ENCODE measurements at places on chromosomes 4 and X. TPM values are rescaled to one million over a fixed set of nuclear protein-coding genes. Genes with fewer than 3 reads are reported as not detected.

Gene PPBP
- not detected for total RNA-seq

Gene GDPD2
- total RNA-seq, result 5.0 TPM

Gene CCKAR
- not detected for total RNA-seq

Gene CSAG3
- total RNA-seq, result not detected

Gene SERPINA7
- not detected for total RNA-seq

Gene NKX3-2
- total RNA-seq, result 0.35 TPM

Gene NPY2R
- 0.42 TPM for total RNA-seq

Gene HSFX4
- not detected for total RNA-seq

Gene PDHA2
- total RNA-seq, result not detected

Gene TCEAL9
- 34.7 TPM for total RNA-seq

- H3K27me3 ChIP-seq, result no peaks in the 10 kb centered on the region
- no peak overlapping the region for H3K4me3 ChIP-seq
- no peaks in the 10 kb centered on the region for H3K36me3 ChIP-seq
- no peaks in the 10 kb centered on the region for H3K4me1 ChIP-seq
These were observed 293.6 kb upstream of the FAT4 start for GRCh38 chr4:125021189-125021588.

GRCh38 chrX:460823-461640 is 74.3 kb upstream of the PPP2R3B start:
- no peaks in the 10 kb centered on the region for H3K4me1 ChIP-seq
- DNase-seq, result no peak
- no peaks in the 10 kb centered on the region for H3K36me3 ChIP-seq
- H3K4me3 ChIP-seq, result no peak overlapping the region
- H3K27me3 ChIP-seq, result no peaks in the 10 kb centered on the region
- H3K27ac ChIP-seq, result no peak overlapping the region

GRCh38 chr4:109665783-109666485 is 37.3 kb downstream of the CASP6 start:
- no peak overlapping the region for H3K27ac ChIP-seq
- no peaks in the 10 kb centered on the region for H3K27me3 ChIP-seq
- H3K4me3 ChIP-seq, result no peak overlapping the region
- H3K4me1 ChIP-seq, result no peaks in the 10 kb centered on the region
- DNase-seq, result no peak

DNA sequence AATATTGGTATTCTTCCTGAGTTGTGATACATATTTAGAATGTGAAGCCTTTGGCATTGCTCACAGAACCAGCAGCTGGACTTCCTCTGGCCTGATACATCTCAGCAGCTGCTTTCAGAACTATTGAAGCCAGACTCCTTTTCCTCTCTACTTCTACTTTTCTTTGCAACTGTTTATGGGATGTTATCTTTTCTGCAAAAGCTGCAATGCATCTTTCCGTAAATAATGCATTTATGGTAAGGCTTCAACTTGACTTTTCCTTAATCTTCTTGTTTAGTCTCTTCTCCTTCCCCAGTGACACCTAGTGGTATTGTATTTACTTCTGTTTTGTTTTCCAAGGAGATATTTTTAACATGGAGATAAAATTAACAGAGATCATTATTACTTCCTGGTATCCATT is 1548.7 kb downstream of the PCDH7 start:
- H3K4me1 ChIP-seq, result no peaks in the 10 kb centered on the region
- no peaks in the 10 kb centered on the region for H3K27me3 ChIP-seq
- no peak overlapping the region for H3K27ac ChIP-seq
- no peaks in the 10 kb centered on the region for H3K36me3 ChIP-seq

- no peaks in the 10 kb centered on the region for H3K27me3 ChIP-seq
- no peak overlapping the region for H3K27ac ChIP-seq
- DNase-seq, result no peak
- no peak overlapping the region for H3K4me3 ChIP-seq
- H3K4me1 ChIP-seq, result no peaks in the 10 kb centered on the region
These were observed 11.6 kb upstream of the SCD5 start for GRCh38 chr4:82810176-82810575.

GRCh38 chr4:98656443-98656842 is 2.0 kb downstream of the TSPAN5 start:
- H3K36me3 ChIP-seq, result no peaks in the 10 kb centered on the region
- no peaks in the 10 kb centered on the region for H3K4me1 ChIP-seq
- H3K4me3 ChIP-seq, result no peak overlapping the region
- H3K27ac ChIP-seq, result no peak overlapping the region

- H3K27ac ChIP-seq, result no peak overlapping the region
- H3K36me3 ChIP-seq, result no peaks in the 10 kb centered on the region
- no peak overlapping the region for H3K4me3 ChIP-seq
- H3K27me3 ChIP-seq, result no peaks in the 10 kb centered on the region
These were observed 26.4 kb downstream of the ADD1 start for GRCh38 chr4:2870082-2870481.

GRCh38 chr4:3437582-3437936 is 4.2 kb upstream of the HGFAC start:
- H3K36me3 ChIP-seq, result no peaks in the 10 kb centered on the region
- H3K4me3 ChIP-seq, result no peak overlapping the region
- H3K4me1 ChIP-seq, result peaks cover 3% of the 10 kb centered on the region
- no peak overlapping the region for H3K27ac ChIP-seq

GRCh38 chr4:105622269-105622668 is 69.8 kb downstream of the ARHGEF38 start:
- DNase-seq, result no peak
- no peaks in the 10 kb centered on the region for H3K27me3 ChIP-seq
- H3K4me3 ChIP-seq, result no peak overlapping the region
- H3K4me1 ChIP-seq, result no peaks in the 10 kb centered on the region

- no peaks in the 10 kb centered on the region for H3K27me3 ChIP-seq
- H3K4me3 ChIP-seq, result no peak overlapping the region
- no peaks in the 10 kb centered on the region for H3K36me3 ChIP-seq
- no peak overlapping the region for H3K27ac ChIP-seq
These were observed 49.6 kb downstream of the RRAGB start for GRCh38 chrX:55767100-55767499.

DNA sequence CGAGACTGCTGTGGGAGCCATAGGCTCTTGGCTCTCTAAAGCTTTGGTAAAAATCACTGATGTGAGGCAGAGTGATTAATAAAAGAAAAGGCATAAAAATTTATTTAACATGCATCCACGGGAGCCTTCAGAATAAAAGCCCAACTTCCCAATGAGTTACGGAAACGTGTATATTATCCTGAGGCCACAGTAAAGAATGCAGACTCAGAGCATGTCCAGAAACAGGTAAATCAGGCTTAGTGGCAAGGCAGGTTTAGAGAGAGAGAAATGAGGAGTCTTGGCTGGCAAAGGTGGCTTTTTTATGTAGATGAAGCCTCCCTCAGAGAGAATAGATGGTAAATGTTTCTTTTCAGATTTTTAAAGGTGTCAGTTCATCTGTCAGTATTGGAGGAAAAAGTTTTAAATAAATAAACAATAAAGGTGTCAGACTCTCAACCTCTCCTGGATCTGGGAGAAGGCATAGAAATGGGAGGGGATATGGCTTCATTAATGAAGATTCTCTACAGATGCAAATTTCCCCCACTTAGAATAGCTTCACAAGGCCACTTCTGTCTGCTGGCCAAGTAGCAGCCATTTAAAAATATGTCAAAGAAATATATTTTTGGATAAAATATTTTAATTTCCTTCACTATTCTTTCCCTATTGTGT is 24.0 kb downstream of the C4orf51 start:
- no peak overlapping the region for H3K27ac ChIP-seq
- H3K4me3 ChIP-seq, result no peak overlapping the region
- H3K36me3 ChIP-seq, result no peaks in the 10 kb centered on the region
- H3K4me1 ChIP-seq, result no peaks in the 10 kb centered on the region

DNA sequence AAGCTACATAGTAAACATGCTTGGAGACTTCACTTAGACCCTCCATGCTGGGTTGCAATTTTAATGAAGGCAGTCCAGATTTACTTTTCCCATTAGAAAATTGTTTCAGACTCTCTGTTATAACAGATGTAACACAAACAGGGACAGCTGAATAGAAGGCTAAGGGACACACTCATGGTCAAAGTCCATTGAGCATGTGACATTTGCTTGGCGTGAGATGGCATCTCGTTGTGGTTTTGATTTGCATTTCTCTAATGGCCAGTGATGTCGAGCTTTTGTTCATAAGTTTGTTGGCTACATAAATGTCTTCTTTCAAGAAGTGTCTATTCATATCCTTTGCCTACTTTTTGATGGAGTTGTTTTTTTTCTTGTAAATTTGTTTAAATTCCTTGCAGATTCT is 358.2 kb upstream of the CLNK start:
- H3K27me3 ChIP-seq, result no peaks in the 10 kb centered on the region
- DNase-seq, result no peak
- no peaks in the 10 kb centered on the region for H3K36me3 ChIP-seq
- H3K4me3 ChIP-seq, result no peak overlapping the region

DNA sequence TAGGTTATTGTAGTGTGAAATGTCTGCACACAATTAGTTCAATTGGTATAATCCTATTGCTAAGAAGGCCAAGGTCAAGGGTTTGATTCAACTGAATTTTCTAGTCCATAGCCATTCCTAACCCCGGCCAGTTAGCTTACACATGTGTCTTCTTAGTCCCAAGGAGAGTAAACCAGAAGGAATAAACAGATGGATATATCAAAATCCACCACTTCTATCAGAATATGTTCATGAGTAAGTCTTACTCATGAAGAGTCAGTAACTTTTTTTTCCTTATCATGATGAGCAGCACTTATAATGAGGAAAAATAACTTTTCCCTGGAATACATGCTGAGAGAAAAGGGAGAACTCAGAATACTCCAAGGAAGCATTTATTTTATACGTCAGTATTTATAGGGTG is 9.5 kb downstream of the HHIP start:
- H3K4me1 ChIP-seq, result no peaks in the 10 kb centered on the region
- no peak overlapping the region for H3K27ac ChIP-seq
- no peaks in the 10 kb centered on the region for H3K36me3 ChIP-seq
- H3K4me3 ChIP-seq, result no peak overlapping the region

- H3K4me3 ChIP-seq, result no peak overlapping the region
- peak; percentile 21 for DNase-seq
- no peaks in the 10 kb centered on the region for H3K36me3 ChIP-seq
These were observed 33.9 kb upstream of the ADGRG2 start for GRCh38 chrX:19156186-19156585.

DNA sequence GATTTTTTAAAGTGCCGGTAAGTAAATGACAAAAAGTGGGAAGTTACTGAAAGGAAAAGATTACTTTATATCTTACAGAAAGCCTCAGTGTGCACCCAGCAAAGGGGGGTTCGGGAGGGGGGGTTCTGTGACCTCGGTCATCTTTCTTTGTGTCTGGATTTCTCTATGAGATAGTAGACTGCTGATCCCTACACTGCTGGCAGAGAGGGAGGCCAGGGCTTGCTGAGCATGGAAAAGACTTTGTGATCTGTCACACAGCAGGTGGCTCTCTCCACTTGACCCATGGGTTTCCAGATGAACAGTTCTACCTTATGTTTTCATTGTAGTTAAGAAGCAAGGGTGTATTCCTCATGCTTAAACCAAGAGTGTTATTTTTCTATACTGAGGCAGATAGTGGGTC is 475.6 kb downstream of the PCDH10 start:
- H3K27ac ChIP-seq, result no peak overlapping the region
- H3K4me3 ChIP-seq, result no peak overlapping the region
- no peaks in the 10 kb centered on the region for H3K4me1 ChIP-seq

DNA sequence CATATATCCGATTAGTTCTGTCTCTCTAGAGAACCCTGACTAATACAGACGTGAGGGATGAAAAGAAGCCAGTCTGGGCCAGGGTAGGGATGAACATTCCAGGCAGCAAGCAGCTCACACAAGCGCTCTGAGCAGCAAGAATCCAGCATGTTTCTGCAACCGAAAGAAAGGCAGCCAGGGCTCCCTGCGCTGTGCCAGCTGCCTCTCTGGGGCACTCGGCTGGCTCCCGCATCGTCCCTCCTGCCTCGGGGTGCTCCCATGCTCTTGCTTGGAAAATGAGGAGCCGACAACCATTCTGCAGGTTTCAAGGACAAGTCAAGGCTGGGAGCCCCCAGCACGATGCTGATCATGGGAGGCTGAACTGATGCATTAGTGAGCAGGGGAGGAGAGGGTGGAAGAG is 7.0 kb downstream of the JAKMIP1 start:
- peaks cover under 1% of the 10 kb centered on the region for H3K27me3 ChIP-seq
- H3K4me3 ChIP-seq, result no peak overlapping the region
- H3K4me1 ChIP-seq, result no peaks in the 10 kb centered on the region
- no peak overlapping the region for H3K27ac ChIP-seq
- no peaks in the 10 kb centered on the region for H3K36me3 ChIP-seq

Measured in colonic mucosa (tissue), 4 donors.